Smooth muscle cell of the pulmonary artery (primary cell): ENCODE measurements at places on chromosomes 1 and 21. TPM values are rescaled to one million over a fixed set of nuclear protein-coding genes. Genes with fewer than 3 reads are reported as not detected.

Gene TNFRSF9
- 0.07 and 0.30 TPM in 2 replicates for total RNA-seq

Gene PADI4
- not detected in 2 replicates for total RNA-seq

Gene BCL2L15
- total RNA-seq = 0.03 and 0.07 TPM in 2 replicates

Gene SLAMF9
- 0.26 and 0.59 TPM in 2 replicates for total RNA-seq

Gene RERE
- total RNA-seq = 60.9 and 72.9 TPM in 2 replicates

Gene PEX19
- total RNA-seq = 55.5 and 58.9 TPM in 2 replicates

Gene NT5C1A
- not detected in 2 replicates for total RNA-seq

Gene TSPAN1
- 0.73 and 0.78 TPM in 2 replicates for total RNA-seq

Gene HES3
- not detected in 2 replicates for total RNA-seq

Gene MIS18A
- total RNA-seq = 3.5 and 3.6 TPM in 2 replicates

Gene KCNT2
- 6.6 and 10.8 TPM in 2 replicates for total RNA-seq

Gene LYPLAL1
- 28.2 and 46.0 TPM in 2 replicates for total RNA-seq

Gene SPRR1B
- total RNA-seq = not detected in 2 replicates

Gene TMEM200B
- 4.3 and 12.2 TPM in 2 replicates for total RNA-seq

Gene ZMYND12
- total RNA-seq = 1.3 and 1.9 TPM in 2 replicates

Gene TSPEAR
- total RNA-seq = not detected in 2 replicates

Gene EDARADD
- total RNA-seq = 0.07 TPM in 1 of 2 replicates, not detected in the other

Gene SELENBP1
- total RNA-seq = 27.1 and 59.5 TPM in 2 replicates

Gene VHLL
- 0.13 and 0.92 TPM in 2 replicates for total RNA-seq

Gene FAM167B
- 0.98 and 2.3 TPM in 2 replicates for total RNA-seq

Gene ZBTB37
- total RNA-seq = 10.9 and 11.3 TPM in 2 replicates

Gene DISC1
- total RNA-seq = 4.8 and 5.5 TPM in 2 replicates

Gene BCAR3
- total RNA-seq = 19.8 and 52.3 TPM in 2 replicates

Gene RNU5D-1
- total RNA-seq = not detected in 2 replicates

Gene KLHDC9
- total RNA-seq = 0.98 and 1.2 TPM in 2 replicates

Gene NUP210L
- total RNA-seq = 0.07 and 0.23 TPM in 2 replicates

Gene ALPL
- total RNA-seq = 0.36 and 2.1 TPM in 2 replicates

Gene SMPDL3B
- 0.07 TPM in 1 of 2 replicates, not detected in the other for total RNA-seq

Gene OSCP1
- 8.6 and 10.1 TPM in 2 replicates for total RNA-seq
